Neural progenitor cell (in vitro differentiated cells): ENCODE measurements at places on chromosomes 7 and 10. TPM values are rescaled to one million over a fixed set of nuclear protein-coding genes. Genes with fewer than 3 reads are reported as not detected.

GRCh38 chr7:17520941-17521340 is 222.5 kb downstream of the AHR start:
- no peak for DNase-seq

DNA sequence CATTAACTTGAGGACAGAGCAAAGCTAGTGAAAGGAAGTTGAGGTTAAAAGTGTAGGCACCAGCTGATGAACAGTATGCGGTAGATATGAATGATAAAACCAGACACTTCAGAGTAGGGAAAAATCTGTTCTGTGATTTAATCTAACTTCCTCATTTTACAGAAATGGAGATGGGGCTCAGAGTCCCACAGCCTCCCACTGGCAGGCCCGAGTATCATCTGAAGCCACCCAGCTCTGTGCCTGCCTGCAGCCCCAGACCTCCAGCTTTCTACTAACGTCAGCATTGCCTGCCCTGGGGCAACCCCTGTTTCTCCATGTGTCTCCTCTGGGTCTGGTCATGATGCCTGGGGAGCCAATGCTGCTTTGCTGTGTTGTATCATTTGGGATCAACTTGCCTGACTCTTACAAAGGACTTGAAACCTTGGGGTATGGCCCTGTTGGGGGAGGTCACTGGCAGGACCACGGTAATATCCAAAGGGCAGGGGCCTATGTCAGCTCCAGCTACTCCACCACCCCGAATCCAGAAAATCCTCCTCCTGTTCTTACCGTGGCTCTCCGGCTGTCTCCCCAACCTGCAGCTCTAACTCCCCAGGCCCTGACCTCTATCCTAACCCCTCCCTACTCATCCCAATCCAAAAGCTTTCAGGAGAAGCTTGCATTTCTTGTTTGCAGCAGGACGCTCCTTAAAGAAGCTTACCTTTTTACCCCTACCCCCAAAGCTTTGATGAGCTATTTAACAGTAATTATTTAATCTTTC is 56.2 kb upstream of the NPY start:
- peak; percentile 6 for DNase-seq

DNA sequence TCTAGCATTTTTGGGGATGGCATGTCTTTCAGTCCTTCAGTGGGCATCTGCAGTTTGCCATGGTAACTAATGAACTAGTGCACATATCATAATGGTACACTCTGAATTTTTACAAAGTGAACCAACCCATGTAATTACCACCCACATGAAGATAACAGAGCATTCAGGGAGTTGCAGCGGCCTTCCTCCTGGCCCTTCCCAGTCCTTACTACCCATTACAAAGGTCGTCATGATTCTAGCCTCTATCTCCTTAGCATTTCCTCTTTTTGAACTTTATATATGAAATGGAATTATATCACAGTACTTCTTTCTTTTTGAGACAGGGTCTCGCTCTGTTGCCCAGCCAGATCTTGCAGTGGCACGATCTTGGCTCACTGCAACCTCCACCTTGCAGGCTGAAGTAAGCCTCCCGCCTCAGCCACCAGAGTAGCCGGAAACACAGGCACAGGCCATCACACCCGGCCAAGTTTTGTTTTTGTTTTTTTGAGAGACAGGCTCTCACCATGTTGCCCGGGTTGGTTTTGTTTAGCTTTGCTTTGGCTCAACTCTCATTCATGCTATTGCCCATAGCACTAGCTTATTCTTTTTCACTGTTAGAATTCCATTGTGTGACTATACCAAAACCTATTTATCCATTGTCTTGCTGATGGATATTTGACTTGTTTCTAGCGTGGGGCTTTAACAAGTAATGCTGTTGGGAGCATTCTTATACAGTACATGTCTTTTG is 79.2 kb downstream of the APBB1IP start:
- peak; percentile 7 for DNase-seq

DNA sequence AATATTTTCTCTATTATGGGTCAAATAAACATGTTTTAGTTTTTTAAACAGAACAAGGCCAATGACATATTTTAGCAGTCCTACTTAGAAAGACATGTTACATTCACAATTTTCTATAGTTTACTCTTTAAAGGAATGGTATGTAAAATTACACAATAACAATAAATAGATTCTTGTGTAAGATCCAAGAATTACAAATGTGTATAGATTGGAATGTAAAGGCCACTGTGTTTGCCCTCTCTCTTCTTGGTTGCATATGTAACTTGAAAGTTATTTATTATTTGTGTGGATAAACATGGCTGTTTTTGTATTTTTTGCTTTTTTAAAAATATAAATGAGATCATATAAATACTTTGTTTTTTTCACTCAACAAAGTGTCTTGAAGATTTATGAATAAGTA is 979.3 kb upstream of the CELF2 start:
- no peak for DNase-seq

DNA sequence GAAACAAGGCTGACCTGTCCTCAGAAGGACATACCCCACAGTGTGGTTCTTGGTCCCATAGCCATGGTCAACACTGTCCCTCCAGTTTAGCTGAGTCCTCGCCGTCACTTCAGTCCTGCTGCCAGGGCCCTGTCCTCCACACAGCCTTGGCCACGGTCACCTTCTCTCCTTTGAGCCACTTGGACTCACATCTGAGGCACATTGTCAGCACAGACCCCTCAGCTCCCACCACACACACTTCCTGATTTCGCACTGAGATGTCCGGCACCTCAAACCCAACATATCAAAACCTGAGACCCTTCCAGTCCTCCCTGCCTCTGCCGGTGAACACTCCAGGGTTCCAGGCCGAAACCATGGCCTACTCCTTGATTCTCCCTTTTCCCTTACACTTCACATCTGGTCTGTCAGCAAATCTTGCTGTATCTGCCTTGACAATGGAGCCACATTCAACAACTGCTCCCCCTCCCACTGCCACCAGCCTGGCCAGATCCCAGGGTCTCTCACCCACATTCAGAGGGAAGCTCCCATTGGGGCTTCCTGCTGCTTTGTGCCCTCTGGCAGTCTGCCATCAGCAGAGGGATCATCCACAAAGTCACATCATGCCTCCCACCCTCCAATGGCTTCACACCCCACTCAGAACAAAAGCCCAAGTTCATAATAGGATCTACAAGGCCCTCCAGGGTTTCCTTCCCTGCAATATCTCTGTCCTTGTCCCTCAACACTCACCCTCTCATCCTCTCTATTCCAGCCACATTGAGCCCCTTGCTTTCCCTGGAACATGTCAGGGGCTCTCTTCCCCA is 219.6 kb upstream of the SHH start:
- no peak for DNase-seq

Gene MSMB
- total RNA-seq = not detected in 2 replicates

Gene RBP3
- total RNA-seq = not detected in 2 replicates
